ENCODE measurements at places on chromosomes 7 and 10.

- DNase-seq: no peak
Measured at GRCh38 chr7:96837593-96837992, 127.9 kb upstream of the SEM1 start.

- DNase-seq: no peak
Measured at GRCh38 chr7:107115762-107116540, 52.9 kb upstream of the HBP1 start.

- DNase-seq: no peak
Measured at GRCh38 chr7:104065491-104065890, 76.0 kb upstream of the RELN start.

DNA sequence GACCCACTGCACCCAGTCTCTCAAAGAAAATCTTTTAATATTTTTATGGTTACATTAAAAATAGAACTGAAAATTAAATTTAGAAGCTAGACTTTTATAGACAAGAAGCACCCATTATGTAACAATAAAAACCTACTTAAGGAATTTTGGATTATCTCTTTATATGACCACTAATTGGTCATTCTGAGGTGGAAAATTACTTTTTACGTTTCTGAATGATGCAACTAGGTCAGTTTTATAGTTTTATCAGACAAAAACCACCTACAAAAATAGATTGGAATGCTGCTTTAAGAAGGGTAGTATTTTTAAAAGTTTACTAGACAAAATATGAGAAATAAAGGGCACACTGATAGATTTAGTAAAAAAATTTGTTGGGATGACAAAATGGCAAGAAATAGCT, 16.5 kb downstream of the SYPL1 start:
- DNase-seq: no peak

DNA sequence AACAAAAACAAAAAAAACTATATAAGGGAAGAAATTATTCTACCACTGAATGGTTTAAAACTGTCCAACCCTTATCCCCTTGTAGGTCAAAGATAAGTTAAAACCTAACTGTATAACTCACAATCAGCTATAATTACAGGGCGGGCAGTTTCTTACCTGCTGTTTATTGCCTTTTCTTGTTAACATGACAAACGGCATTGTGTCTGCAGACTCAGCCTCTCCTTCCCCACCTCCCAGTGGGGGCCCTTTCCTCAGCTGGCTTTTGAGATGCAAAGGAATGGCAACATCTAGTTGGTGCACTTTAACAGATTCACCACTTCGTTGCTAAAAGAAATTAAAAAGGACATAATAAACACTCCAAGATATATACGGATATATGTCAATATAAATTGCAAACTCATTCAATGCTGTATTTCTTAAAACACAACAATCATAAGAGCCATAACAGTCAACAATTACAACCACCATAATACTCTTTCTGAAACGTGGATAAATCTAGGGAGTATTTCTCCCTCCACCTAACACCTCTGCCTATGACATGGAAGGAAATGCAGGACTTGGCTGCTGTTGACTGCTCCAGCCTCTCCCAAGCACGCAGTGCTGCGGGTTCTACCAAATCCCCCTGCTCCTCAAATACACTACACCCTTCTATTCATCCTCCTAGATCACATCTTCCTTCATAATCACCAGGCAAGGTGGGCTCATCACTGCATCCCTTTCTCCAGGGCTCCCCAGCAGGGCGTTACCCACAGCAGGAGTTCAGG, 106.0 kb downstream of the UPF2 start:
- no peak for DNase-seq

GRCh38 chr10:131014271-131014670, 297.2 kb downstream of the TCERG1L start:
- no peak for DNase-seq

All from stimulated activated CD4-positive, alpha-beta T cell treated with anti-CD3 and anti-CD28 coated beads, Interleukin-1b, Interleukin-23, amount 100 ng/mL, for 1 hour (primary cell).